ENCODE measurements at places on chromosomes 4 and X.

- DNase-seq: no peak
Observed at GRCh38 chr4:169493164-169493524, 119.2 kb downstream of the NEK1 start.

- no peak for DNase-seq
Observed at GRCh38 chr4:138298431-138298830, 56.3 kb upstream of the SLC7A11 start.

DNA sequence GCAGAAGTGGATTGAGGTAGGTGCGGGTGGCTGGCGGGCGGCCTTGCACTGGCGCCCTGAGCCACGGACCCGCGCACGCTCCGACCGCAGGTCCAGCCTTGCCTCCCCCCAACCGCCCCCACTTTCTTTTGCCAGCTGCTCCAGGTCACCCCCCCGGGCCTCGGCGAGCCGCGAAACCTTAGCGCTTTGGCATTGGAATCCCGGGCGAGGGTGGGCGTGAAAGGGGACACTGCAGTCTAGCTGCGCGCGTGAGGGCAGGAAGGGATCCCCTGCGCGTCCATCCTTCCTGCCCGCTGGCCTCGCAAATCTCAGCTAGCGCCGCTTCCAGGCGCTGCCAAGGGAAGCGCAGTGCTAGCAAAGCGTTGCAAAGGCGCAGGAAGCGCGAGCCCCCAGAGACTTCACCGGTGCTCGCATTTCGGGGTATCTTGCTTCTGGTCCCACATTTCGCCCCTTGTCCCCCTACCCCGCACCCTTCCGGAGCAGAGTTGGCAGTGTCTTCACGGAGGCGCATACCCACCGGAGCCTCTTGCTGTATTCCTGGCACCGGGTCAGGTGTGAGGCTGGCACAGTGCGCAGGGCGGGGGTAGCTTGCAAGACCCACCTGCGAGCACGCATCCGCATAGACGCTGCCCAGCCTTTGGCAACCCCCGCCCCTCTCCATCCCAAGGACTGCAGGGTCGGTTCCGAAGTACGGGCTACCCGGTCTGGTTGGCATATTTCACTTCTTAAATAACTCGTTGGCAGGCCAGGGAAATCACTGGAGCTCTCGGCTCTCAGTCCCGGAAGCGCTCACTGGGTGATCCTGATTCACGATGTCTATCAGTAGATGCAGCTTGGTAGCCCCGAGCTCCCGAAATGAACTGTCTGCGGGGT lies 104.4 kb downstream of the UCHL1 start:
- no peak for DNase-seq

DNA sequence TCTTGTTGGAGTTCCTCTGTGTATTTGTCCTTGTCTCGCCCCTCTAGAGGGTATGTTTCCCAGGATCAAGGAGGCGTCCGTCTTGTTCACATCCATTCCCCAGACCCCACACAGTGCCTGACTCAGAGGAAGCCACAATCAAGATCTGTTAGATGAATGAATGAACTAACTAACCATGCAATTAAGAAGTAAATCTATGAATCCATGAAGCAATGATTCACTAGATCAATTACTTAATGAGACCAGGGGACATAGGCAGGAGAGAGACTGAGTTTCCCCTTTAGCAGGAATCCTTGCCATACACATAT lies 11.9 kb downstream of the BLOC1S4 start:
- no peak for DNase-seq

All from activated naive CD4-positive, alpha-beta T cell treated with anti-CD3 and anti-CD28 coated beads, Interleukin-2, amount 50 U/mL, for 72 hours (primary cell).